ENCODE measurements at places on chromosomes 12 and 14. TPM values are rescaled to one million over a fixed set of nuclear protein-coding genes. Genes with fewer than 3 reads are reported as not detected.

IL26 gene
- not detected for total RNA-seq

CBLN3 gene
- 2.0 TPM for total RNA-seq

GPR137C gene
- 42.0 TPM for total RNA-seq

TAC3 gene
- 0.93 TPM for total RNA-seq

PRH2 gene
- not detected for total RNA-seq

FITM1 gene
- total RNA-seq = 11.4 TPM

RARG gene
- 50.7 TPM for total RNA-seq
